ENCODE measurements at places on chromosomes 4 and X.

- DNase-seq: no peak
These were observed 272.4 kb upstream of the SMIM31 start for GRCh38 chr4:164481306-164482091.

DNA sequence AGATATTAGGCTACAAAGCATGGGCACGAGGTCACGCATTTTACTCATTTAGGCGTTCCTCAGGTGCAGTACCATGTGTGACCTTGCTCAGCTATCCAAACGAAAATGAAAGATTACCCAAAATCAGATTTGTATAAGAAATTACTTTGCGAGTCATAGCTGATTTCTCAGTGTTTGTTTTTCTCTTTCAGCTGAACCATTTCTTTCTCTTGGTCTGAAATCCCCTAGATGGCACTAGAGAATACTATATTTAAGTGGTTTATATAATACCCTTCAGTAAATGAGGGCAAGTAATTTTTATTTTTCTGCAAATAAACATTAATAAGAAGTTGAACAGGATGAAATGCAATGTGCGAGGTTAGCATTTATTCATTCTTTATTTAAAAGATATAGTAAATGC, 496.6 kb downstream of the STIM2 start:
- no peak for DNase-seq

DNA sequence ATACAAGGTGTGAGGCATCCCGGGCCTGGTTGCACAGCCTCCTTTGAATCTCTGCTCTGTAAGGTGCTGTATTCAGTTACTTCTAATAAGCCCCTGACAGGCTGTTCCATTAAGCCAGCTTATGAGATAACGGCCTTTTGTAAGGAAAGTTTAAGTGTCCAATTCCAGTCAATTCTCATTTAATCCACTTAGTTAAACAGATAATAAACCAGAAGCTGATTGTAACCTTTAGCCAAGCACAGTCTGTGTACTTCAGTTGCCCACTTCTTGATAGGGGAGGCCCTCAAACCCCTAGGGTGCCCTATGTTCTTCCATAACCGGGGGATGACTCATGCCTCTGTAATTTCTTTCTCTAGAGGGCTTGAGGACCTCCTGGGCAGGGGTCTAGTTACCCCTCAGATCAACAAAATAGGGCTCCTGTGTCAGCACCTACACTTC, 63.4 kb downstream of the RASL11B start:
- no peak for DNase-seq

DNA sequence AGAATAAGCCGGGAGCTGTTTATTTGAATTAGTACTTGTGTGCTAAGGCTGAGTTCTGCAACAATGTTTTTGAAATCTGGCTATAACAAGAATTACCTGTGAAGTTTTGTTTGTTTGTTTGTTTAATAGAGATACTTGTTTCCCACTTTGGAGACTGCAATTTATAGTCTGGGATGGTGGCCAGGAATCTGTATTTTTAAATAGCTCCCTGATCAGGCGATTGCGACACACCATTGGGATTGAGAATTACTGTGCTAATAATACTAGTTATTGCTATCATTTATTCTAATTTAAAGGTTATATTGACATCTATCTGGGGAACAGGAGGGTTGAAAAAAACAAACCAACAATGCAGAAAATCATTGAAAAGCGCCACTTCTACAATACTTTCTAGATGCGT, 951.6 kb upstream of the TENM3 start:
- no peak for DNase-seq

DNA sequence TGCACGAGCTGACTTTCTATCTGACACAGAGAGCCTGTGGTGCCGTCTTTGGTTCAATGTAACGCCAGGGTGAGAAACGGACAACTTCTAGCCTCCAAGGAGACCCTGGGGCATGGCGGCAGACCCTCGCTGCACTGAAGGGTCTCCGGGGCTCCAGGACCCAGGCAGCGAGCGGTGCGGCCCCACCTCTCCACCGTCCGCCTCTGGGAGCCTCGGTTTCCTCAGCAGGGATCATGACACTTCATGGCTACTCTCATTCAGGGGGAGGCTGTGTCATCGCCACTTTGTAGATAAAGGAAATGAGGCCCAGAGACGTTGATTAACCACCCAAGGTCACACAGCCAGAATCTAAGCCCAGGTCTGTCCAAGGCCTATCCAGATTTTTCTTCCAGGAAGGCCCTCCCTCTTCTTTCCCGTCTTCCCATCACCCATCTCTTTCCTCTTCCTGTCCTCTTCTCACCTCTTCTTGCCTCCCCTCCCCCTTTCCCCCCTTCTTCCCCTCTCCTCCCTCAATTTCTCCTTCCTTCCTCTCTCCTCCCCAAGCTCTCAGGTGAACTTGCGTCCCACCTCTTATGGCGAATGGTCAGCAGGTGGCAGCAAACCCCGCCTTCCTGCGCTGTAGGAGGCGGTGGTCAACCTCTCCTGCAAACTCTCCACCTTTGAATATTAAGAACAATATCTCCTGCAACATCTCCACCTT, 69.3 kb upstream of the HMX1 start:
- DNase-seq: no peak

- no peak for DNase-seq
These were observed 142.5 kb downstream of the RASL11B start for GRCh38 chr4:53004497-53005148.

DNA sequence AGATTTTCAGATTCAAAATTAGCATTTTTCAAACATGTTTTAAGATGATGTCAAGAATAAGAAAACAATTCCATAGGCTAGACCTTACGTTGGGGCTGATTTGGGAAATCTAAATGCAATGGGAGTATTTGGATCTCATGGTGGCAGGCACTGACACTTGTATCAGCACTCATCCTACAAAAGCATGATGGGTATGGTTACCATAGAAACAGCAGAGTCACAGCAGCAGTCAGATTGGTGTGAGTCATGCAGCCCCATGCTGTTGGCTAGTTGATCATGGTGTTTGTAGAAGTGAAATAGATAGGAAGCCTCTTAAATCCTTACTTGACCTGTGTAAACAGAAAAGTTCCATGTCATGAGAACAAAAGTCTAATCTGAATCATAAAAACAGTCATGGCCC, 1637.3 kb upstream of the PABPC4L start:
- DNase-seq: no peak

GRCh38 chr4:28225689-28226353, 1365.2 kb downstream of the STIM2 start:
- no peak for DNase-seq

All from hypothalamus (tissue), 51 donors.